ENCODE measurements at places on chromosomes 7 and 10.

DNA sequence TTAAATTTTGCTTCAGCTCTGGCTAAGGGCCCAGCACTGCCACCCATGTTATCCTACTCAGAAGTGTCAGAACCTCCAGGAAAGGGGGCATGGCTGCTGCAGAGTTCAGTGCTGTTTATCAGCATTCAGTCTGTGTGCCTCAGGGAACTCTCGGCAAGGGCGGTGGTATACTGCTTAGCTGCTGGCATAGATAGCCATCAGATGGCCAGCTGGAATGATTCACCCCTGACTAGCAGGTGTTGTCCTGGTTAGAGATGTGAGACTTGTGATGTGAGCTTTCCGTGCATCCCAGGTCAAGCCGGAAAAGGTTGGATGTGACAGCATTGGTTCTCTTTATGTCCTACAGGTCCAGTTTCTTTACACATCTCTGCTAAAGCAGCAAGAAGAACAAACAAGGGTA, 22.1 kb downstream of the CEP55 start:
- DNase-seq, result no peak

DNA sequence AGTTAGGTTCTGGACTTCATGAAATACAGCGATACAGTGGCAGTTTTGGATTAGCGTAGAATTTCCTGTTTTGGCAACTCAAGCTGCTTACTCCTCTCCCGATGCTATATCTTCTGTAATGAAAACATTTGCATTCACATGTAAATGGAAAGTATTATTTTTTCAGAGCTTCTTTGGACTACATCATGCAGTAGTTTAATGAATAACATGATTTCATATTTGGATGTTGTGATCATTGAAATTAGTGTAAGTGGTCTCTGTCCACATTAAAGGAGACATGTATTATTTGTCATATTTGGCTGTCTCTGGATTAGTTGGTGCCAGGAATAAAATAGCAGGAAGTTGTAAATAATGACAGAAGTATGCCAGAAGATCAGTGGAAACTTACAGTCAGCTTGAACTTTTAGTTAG, 331.6 kb downstream of the GFRA1 start:
- DNase-seq, result no peak

GRCh38 chr7:152351168-152351567, 84.6 kb downstream of the KMT2C start:
- no peak for DNase-seq

DNA sequence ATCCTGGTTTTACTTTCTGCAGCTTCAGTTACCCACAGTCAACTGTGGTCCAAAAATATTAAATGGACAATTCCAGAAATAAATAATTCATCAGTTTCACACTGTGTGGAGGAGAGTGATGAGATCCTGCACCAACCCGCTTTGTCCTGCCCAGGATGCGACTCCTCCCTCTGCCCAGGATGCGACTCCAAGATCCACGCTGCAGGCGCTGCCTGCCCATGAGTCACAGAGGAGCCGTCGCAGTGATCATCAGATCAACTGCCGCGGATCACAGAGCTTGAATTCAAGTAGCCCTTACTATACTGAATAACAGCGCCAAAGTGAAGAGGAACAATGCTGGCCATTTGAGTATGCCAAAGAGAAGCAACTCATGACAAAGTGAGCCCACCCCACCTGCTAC, 61.5 kb downstream of the GRB10 start:
- DNase-seq, result no peak

- no peak for DNase-seq
Measured at GRCh38 chr7:35380739-35381224, 126.9 kb upstream of the TBX20 start.

DNA sequence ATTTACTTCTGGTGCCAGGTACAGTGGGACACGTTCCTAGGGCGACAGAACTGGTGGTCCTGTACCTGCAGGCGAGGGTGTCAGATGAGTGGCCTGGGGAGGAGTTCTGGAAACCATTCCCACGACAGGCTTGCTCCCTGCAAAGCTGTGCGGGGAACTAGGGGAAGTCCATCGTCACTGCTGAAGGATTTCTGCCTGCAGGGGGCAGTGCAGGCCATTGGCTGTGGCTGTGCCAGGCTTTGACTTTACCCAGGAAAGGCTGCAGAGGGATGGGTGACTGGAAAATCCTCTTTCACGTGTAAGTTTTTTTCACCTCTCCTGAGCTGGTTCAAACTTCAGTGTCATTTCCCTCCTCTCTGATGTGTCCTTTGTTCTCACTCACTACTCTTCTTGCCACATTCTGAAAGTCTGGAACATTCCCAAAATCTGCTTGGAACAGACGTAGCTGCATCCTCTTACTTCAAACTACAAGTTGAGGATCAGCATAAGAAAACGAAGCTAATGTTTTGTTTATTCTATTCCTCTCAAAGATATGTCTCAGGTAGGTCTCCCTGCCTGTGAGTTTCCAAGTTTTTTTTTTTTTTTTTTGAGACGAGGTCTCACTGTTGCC, 126.5 kb downstream of the SH2D4B start:
- peak; percentile 26 for DNase-seq

GRCh38 chr7:20218279-20218678, 1.1 kb upstream of the MACC1 start:
- no peak for DNase-seq

- no peak for DNase-seq
Measured at GRCh38 chr7:82562716-82563404, 119.3 kb upstream of the CACNA2D1 start.
